ENCODE measurements at places on chromosomes 12 and 14.
A peak's percentile ranks its signal among the peaks of the same experiment; 100 is the strongest.

DNA sequence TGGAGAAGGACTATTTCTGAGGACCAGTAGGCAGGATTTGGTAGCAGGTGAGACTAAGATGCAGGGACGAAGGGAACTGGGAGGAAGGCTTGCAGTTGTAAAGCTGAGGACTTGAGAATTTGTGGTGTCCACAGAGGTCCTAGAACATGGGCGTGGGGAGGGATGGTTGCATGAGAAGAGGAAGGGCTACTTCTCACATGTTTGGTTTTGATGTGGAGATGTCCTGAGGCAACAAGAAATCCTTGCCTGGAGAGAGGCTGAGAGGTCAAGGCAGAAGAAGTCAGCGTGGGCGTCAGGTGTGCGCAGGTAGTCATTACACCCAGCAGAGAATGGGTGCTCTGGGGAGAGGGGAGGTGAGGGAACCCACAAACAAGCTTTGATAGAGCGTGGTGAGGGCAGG is 5.7 kb upstream of the RABGGTA start:
- no peak for DNase-seq

DNA sequence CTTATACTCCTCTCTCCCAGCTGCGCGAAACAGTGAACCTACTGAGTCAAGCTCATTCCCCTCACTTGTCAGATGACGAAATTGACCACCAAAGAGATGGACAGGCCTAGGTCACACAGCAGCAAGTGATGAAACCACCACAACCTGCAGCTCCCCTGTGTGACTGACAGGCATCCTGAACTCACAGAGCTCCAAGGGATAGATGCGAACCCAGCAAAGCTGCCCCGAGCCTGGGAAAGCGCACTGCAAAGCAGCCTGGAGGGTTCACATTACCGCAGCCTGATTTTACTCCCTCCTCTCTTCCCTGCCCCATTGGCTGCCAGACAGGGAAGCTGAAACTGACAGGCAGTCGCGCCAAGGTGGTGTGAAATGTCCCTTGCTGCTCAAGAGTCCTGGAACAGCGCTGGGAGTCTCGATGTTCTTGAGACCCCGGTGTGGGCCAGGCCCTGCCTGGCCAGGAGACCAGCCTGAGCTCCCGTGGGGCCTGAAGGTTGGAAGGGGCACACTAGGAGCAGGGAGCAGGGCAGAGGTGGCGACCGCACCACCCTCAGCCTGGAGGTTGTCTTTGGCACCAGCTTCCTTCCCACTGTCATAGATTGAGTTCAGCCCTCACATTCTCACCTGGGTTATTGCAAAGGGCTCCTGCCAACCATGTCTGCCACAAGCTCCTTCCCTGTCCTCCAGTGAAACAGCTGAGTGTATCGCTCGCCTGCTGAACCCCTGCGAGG is 36.3 kb downstream of the SNRNP35 start:
- no peak for DNase-seq

DNA sequence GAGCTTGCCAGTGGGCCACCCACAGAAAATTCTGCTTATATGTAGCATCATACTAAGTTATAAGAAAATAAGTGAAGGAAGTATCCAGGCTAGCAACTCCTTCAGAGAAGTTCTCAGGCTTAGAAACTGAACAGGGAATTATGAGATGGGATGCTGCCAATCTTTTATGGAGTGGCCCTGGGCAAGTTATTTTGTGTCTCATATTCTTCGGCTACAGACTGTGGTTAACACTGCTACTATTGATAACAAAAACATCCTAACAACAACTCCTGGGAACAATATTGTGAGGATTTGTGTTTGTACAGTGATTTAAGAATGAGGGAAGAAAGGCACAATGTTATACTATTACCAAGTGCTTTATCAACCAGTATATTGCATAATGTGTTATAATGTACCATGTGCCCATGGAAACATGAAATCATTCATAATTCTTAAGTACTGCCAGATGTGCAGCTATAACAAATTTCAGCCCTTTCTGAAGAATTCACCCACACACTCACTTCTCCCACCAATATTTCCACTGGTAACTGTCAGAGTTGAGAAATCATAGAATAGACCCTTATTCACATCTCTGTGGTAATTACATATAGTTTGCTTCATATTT is 113.3 kb upstream of the SOX5 start:
- DNase-seq = no peak

- DNase-seq = peak; percentile 79
These were observed 545 bp downstream of the YARS2 start for GRCh38 chr12:32755051-32755653.

All from astrocyte of the spinal cord (primary cell).